Neural progenitor cell (in vitro differentiated cells): ENCODE measurements at places on chromosomes 2 and 18. TPM values are rescaled to one million over a fixed set of nuclear protein-coding genes. Genes with fewer than 3 reads are reported as not detected.

GRCh38 chr18:55866886-55867285 is 278.9 kb upstream of the TCF4 start:
- no peak for DNase-seq

- DNase-seq, result no peak
Measured at GRCh38 chr2:224574423-224575084, 10.6 kb downstream of the CUL3 start.

DNA sequence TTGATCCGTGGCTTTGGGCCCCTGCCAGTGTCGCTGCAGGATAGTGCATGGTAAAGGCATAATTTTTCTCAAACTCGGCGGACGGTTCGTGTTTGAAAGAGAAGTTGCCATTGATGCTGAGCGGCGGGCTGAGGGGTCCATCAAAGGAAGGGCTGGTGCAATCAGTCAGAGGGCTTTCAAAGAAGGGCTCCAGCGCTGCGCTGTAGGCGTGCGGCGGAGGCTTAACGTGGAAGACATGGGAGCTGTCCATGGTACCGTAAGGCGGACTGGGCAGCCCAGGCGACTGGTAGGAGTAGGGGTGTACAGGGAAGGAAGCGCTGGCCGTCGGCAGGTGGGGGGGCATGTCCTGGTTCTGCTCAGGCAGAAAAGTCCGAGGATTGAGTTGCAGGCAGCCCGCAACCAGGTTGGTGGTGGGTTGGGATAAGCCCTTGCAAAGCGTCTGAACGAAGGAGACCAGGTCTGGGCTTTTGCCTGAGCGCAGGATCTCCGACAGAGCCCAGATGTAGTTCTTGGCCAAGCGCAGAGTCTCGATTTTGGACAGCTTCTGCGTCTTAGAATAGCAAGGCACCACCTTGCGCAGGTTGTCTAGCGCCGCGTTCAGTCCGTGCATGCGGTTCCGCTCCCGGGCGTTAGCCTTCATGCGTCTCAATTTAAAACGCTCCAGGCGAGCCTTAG is 2.3 kb downstream of the NEUROD1 start:
- DNase-seq, result peak; percentile 96

DNA sequence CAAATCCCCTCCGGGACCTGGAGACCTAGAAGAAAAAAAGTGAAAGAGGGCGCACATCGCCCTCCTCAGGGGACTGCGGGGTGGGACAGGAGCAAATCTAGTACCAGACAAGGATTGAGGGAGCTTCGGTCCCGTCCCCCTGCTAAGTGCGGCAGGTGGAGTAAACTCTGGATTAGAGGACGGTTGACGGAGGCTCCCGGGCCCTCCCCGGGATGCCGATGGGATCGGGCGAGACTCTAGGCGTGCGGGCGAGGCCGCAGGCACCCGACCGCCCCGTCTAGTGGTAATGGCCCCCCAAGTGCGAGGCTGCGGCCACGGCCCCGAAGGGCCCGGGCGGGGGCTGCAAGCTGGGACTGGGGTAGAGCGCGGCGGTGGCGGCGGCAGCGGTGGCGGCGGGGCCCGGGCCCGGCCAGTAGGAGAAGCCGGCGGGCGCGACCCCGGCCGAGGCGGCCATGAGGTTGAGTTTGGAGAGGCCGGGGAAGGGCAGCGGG is 3.5 kb downstream of the FEV start:
- DNase-seq, result peak; percentile 61

DNA sequence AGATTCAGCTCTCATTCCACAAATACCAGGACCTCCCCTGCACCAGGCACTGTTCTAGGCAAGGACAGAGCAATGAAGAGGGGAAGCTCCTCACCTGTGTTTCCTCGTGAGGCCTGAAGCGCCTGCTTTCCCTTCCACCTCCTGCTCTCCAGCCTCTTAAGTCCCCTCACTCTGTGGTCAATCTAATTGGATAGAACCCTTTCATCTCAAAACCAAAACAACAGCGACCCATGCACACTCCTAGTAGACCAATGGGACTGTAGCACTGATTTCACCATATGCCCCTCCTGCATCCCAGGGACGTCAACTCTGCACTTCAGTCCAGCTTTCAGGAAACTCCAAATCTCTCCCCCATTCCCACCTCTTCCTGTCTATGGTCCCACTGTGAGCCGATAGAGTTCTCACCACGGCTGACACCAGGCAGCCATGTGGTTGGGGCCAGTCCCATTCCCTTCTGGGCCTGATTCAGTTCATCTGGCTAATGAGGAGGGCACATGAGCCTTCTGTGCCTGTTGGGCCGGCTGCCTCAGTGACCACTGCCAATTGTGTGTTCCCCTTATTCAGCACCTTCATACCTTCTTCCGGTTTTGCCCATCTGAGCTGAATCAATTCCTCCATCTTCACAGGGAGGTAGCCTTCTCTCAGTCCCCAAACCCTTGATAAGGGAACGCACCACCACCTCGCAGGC is 33.3 kb upstream of the MAT2A start:
- no peak for DNase-seq

DNA sequence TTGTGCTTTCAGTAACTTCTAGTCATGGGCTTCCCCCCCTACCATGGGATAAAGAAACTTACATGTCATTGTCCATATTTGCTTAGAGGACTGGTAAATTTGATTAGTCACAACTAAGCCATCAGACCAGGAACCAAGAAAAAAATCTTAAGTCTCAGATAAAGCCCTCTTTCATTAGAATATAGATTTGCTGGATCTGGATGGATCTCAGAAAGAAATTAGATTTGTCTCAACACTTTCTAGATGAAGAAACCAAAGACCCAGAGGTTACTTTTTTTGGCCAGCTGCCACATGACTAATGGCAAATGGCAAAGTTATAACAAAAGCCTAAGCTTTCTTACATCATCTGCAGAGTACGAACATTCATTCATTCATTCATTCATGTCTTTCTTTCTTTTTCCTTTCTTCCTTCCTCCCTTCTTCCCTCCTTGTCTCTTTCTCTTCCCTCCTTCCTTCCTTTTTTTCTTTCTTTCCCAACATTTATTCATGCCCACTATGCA is 60.2 kb downstream of the CDCA7 start:
- no peak for DNase-seq

- DNase-seq, result no peak
Measured at GRCh38 chr2:70526126-70526525, 27.5 kb downstream of the TGFA start.

GRCh38 chr2:17539611-17540092 is 844 bp upstream of the VSNL1 start:
- peak; percentile 50 for DNase-seq

DCC gene
- 0.40 and 0.41 TPM in 2 replicates for total RNA-seq

GRCh38 chr2:8566155-8566670 is 115.6 kb upstream of the ID2 start:
- DNase-seq, result no peak

CYBRD1 gene
- total RNA-seq, result 5.8 and 11.1 TPM in 2 replicates
